ENCODE measurements at places on chromosomes 3 and 15. TPM values are rescaled to one million over a fixed set of nuclear protein-coding genes. Genes with fewer than 3 reads are reported as not detected.
A peak's percentile ranks its signal among the peaks of the same experiment; 100 is the strongest.

The NOX5 gene
- not detected for total RNA-seq

The GPR62 gene
- not detected for total RNA-seq

The ITPKA gene
- 9.7 TPM for total RNA-seq

The WDR93 gene
- total RNA-seq, result 1.2 TPM

The LRRC31 gene
- total RNA-seq, result 1.2 TPM

The HESX1 gene
- total RNA-seq, result not detected

The CP gene
- total RNA-seq, result 85.8 TPM

DNA sequence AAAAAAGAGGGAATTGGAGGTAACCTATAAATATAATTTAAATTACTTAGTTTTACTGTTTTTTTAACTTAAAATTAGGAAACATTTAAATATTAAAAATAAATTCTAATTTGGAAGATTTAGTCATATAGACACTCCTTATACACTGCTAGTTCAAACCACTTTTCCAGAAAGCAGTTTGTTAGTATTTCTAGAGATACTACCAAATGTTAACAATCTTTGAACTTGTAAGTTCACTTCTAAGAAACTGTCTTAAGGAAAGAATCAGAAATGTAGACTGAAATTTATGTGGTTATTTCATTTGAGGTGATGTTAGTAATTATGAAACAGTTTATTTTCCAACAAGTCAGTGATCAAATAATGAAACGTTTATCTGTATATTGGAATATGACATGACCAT, 22.7 kb downstream of the CTDSPL2 start:
- DNase-seq, result no peak

- peak; percentile 94 for DNase-seq
These were observed 43.1 kb upstream of the LIMD1 start for GRCh38 chr3:45551214-45552010.

DNA sequence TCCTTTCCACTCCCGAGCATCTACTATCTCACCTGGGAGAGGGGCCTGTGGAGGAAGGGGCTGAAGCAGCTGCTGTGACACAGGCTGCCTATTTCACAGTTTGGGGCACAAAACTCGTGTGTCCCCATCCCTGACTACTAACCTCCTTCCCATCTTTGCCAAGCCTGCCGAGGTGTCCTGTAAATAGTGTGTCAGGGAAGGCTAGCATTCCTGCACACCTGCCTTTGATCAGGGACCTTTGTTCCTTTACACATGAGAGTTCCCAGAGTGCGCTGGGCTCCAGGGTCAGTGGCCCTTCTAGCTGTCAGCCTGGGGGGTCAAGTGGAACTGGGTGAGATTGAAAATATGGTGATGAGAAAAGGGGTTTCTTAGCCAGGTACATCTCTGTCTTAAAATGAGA, 13.0 kb upstream of the TF start:
- DNase-seq, result no peak

DNA sequence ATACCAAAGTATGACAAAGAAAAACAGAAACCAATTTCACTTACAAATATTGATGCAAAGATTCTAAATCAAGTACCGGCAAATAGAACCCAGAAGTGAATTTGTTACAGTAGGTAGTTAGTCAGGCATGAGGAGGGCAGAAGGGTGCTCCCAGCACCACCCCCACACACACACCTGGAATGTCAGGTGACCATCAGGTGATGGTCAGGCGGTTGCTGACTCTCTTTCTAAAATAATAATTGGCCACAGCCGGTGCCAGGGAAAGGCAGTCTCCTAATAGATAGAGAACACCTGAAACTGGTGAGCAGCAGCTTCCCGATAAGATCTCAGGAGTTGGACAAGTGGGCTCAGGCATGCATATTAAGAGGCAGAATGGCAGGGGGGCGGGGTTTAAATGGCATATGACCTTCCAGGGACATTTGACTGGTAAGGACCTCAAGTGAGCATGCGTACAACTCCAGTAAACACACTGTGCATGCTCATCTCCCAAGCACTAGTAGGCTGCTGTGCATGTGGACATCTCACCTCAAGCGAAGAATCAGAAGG, 131.1 kb downstream of the ANO10 start:
- DNase-seq, result peak; percentile 28

GRCh38 chr3:60812502-60812901, 438.8 kb downstream of the FHIT start:
- DNase-seq, result no peak

DNA sequence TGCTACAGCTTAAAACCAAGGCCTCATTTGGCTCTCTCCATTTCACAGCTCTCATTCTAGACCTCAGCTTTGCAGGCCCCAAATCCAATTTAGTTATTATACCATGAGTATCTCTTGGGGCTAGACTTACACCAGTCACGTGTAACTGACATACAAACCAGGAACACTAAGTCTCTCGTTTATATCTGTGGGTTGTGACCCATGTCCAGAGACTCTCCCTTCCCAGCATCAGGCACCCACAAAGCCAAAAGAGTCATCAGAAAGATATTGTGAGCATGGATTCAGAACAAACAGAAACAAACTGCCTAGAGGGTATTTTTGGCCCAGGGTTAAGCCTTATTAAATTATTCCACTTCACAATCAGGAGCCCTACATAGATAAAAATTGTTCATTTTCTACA, 5.6 kb upstream of the CCDC13 start:
- DNase-seq, result peak; percentile 76

DNA sequence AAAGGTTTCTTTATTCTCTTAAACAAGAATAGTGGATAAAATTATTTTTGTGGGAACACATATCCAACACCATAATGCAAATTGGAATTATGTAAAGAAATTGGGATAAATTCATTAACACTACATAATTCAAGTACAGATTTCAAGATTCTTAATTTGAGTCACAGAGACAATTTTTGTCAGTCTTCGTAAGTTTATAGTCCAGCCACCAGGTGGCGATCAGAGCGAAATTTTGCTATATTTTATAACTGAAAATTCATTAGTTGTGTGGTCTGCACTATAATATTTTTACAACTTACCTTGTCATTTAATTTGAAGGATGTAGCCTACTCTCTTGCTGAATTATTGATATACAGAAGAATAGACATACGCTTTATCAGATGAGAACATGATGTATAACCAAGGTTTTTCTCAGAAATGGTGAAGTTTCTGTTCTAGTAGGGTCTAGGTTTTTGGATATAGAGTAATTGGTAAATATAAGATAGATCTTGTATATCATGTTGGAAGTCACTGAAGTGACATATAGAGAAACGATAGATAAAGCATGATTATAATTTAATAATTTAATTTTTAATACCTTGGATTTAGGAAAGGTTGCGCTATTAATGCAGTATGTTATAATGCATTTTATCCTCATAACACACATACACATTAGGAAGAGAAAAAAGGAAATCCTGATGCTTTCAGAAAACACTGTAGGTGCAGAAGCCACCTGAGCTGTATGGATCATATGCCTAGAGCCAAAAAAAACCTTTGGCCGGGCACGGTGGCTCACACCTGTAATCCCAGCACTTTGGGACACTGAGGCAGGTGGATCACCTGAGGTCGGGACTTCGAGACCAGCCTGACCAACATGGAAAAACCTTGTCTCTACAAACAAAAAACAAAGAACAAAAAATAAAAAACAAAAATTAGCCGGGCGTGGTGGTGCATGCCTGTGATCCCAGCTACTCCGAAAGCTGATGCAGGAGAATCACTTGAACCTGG, 31.7 kb downstream of the PLSCR4 start:
- DNase-seq, result peak; percentile 15

GRCh38 chr3:14762701-14763100, 56.1 kb upstream of the FGD5 start:
- DNase-seq, result no peak
